ENCODE measurements at places on chromosomes 12 and 14.
A peak's percentile ranks its signal among the peaks of the same experiment; 100 is the strongest.

GRCh38 chr14:32934073-32934880 is 4.4 kb upstream of the NPAS3 start:
- DNase-seq: no peak

DNA sequence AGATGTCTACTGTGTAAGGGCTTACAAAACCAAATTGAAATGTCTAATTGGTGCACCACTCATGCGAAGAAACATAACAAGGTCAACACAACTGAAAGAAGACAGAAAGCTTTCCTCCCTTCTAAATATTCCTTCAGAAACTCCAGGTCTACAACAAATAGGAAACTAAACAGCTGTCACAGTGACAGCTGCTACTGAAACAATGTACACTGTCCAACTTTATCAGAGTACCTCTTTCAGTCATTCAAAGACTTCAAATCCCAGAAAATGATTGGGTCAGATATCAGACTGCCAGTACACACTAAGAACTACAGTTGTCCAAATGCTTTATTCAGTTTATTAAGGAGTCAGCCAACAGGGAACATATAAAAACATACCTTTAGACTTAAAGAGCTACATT is 35.2 kb downstream of the CEP128 start:
- DNase-seq: no peak

- no peak for DNase-seq
These were observed 1.3 kb downstream of the DYRK4 start for GRCh38 chr12:4563336-4563735.

- no peak for DNase-seq
These were observed 43.6 kb downstream of the RAD51B start for GRCh38 chr14:67863223-67863622.

DNA sequence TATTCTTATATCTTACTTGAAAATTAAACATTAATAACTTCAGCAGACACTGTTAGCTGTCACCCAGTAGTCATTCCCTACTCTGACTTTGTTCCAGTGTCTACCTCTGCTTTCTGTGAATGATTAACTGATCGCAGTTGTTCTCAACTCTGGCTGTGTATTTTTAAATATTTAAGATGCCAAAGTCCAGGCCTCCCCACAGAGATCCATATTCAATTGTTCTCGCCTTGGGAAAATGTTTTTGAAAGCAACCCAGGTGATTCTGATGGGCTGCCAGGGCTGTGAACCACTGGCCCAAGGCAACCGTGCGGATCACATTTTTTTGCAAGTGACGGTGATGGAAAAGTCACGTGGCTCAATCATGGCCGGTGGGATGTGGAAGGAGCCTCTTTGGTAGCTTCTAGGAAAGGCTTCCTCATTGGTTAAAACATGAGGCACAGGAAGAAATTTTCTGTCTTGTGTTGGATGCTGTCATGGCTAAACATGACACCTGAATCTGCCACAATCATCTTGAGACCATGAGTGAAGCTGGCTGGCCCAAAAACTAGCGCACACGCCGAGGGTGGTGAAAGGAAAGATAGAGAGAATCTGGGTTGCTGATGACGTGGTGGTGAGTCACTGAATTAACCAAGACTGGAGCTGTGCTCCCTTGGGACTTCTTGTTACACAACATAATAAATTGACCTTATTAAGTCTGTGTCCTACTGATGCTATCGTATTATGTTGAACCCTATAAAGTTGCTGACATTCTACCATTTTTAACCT is 37.2 kb downstream of the RDH12 start:
- no peak for DNase-seq

DNA sequence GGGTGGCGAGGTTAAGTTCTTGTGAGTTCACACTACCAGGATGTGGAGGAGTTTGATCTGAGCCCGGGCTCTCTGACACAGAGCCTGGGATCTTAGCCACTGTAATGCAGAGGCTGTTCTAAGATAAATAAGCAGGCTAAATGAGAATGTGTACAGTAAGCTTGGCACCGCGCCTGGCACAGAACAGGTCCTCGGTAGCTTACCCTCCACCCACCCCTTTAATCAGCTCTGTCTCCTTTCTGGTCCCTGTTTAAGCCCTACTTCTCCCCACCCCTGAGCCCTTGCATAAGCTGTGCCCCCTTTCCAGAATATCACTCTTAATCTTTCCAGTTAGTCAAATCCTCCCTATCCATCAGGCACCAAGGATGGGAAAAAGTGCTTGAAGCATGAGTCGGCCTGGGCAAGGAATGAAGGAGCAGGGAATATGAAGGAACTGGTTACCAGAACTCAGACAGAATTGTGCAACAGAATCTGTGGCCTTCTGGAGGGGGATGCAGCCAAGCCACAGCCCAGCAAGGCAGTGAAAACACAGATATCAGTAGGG is 32.8 kb upstream of the CMKLR1 start:
- no peak for DNase-seq

- DNase-seq: no peak
These were observed 80.9 kb downstream of the WSCD2 start for GRCh38 chr12:108210001-108210400.

GRCh38 chr14:105219043-105219612 is 29.2 kb upstream of the BTBD6 start:
- DNase-seq: no peak

DNA sequence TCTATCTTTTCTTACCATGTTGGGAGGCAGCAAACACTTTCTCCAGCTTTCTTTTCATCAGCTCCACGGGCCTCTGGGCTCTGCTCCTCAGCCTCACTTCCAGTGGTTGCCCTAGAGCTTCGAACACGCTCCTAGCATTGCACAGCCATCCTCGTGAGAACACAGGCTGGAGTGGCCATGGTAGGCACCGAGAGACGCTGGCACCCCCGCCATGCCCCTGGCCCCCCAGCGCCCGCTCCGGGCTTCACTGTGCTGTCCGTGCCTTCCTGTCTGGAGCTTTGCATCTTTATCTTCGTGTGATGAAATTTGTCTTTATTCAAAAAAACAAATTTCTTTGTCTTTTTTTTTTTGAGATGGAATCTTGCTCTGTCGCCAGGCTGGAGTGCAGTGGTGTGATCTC is 352.2 kb downstream of the TMEM121 start:
- DNase-seq: no peak

DNA sequence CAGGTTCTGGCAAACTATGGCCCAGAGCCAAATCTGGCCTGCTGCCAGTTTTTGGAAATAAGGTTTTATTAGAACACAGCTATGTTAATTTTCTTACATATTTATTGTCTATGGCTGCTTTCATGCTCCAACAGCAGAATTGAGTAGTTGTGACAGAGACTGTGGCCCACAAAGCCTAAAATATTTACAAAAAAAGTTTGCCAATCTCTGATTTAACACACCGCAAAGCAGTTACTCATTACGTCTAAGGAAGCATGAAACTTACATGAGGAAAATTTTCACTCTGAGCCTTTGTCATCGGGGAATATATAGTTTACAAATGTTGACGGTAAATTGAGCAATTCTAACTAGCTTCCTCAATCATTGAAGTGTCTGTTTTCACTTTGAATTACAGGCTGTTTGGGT is 96.5 kb downstream of the UNC79 start:
- DNase-seq: no peak

GRCh38 chr12:6262623-6263022 is 47.9 kb upstream of the PLEKHG6 start:
- DNase-seq: no peak

- DNase-seq: no peak
These were observed 2.2 kb downstream of the SCARB1 start for GRCh38 chr12:124861492-124861891.

DNA sequence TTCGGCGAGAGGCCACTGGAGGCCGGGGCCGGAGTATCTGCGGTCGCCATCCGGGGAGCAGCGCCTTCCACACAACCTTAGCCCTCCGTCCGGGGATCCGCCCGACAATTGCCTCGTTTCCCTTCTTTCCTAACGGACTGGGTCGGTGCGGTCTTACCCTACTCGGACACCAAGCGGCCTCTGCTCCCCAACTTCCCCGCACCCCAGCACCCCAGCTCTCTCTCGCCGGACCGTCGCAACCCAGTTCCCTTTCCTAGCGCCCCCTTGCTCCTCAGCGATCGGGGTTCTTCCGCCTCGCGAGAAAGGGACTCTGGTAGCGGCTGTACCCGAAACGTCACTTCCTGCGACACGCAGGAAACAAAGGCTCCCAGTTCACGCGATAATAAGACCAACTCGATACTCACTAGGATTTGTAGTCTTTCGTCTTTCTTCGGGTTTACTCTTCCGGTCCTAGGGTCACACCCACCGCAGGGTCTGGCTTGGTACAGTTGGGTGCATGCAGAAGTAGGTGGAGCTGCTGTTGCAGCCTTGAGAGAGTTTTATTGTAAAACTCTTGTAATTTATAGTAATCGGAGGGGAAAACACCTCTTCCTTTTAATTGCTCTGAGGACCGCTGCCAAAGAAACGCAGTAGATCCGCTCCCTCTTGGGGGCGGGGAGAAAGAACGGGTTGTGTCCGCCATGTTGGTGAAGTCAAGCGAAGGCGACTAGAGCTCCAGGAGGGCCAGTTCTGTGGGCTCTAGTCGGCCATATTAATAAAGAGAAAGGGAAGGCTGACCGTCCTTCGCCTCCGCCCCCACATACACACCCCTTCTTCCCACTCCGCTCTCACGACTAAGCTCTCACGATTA is at the start of the genes THAP2 and ZFC3H1:
Gene THAP2 (plus strand): TSS at position 741 of the 850 bp plus-strand sequence. CDS start 209 bp downstream, outside the sequence.
Gene ZFC3H1 (minus strand): TSS at position 288 of the 850 bp plus-strand sequence. CDS start 238 bp downstream, at position 50.
- peak; percentile 100 for DNase-seq
